BJ (cell line): ENCODE measurements at places on chromosomes 12 and 14.

GRCh38 chr12:1666215-1666614, 24.7 kb upstream of the ADIPOR2 start:
- no peak for DNase-seq

DNA sequence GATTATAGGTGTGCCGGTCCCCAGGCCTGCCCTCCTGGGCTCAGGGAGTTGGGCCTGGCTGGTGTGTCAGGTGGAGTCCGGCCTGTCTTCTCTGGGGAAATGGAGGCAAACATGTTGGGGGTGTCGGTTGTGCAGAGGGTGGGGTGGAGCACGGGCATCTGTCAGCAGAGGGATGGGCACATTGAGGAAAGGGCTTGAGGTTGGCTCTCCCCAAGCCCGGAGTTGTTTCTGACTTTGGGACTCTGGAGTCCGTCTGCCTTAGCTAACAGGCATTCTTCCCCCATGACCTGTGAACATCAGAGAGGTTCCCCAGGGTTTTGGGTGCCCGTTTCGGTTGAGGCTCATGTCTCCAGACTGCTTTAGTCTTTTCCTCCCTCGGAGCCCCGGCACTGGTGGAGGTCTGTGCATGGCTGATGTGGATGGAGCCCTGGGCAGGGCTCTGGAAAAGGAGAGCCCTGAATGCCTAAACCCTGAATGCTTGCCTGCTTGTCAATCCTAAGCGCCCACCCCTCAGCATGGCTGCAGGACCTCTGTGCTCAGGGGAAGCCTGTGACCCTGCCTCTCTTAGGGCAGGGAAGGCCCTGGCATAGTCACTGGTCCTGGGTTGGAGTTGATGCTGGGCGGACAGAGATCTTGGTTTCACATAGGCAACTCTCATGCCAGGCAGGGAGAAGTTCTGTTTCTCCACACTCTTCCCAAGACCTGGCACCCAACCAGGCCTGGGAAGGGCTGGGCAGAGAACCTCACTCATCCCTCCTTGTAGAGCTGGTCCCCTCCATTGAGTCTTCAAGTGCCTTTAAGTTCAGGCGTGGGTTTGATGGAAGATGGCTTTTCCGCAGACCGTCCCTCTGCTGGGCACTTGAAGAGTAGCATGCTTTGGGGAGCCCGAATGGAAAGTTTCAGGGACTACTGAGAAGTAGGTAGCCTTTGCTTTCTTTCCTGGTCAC, 12.9 kb downstream of the NYNRIN start:
- DNase-seq, result no peak

DNA sequence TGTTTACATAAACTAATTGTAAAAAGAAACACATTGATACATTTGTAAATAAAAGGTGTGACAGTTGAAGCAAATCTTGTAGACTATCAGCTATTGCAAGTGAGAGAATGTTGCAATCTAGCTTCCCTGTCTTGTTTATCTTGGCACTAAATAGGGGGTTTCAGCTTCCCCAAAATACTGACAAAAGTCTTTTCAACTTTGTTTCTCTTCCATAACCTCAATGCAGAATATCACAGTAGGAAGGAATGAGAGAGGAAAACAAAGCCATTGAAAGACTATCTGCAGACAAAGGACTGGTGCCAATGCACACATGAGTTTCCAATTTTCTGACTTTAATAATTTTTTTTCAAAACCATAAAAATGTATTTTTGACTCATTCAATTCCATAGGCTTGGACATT, 886.2 kb upstream of the MGAT4C start:
- no peak for DNase-seq

DNA sequence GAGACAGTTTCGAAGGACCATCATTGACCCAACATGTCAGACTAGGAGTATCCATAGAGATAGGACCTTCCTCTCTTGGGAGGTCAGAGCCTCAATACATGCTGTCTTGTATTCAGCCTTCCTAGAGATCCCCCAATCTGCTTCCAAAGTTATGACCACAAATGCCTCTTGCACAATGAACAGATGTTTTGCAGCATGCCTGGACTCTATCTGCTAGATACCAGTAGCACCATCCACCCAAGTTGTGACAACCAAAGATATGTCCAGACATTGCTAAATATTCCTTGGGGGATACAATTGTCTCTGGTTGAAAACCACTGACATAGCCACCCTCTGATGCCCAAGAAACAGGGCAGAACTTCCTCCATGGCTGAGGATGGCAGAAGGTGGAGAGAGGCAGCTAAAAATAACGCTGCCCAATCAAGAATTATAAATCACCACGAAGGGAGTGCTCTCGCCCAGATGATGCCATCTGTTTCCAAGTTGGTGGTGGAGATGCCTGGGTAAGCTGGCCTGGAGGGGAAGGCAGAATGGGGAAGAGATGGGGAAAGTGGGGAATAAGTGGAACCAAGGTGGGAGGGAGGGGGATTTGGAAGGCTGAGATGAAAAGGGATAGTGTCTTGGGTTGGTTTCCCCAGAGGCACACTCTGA, 42.9 kb upstream of the NOS1 start:
- no peak for DNase-seq

- no peak for DNase-seq
These were observed 16.4 kb downstream of the CLEC2D start for GRCh38 chr12:9685915-9686314.

- no peak for DNase-seq
These were observed 99.0 kb upstream of the EVL start for GRCh38 chr14:99966037-99966835.
